ENCODE measurements at places on chromosomes 3 and 15.

GRCh38 chr3:72993391-72993790 lies 3.2 kb upstream of the PPP4R2 start:
- DNase-seq = no peak

DNA sequence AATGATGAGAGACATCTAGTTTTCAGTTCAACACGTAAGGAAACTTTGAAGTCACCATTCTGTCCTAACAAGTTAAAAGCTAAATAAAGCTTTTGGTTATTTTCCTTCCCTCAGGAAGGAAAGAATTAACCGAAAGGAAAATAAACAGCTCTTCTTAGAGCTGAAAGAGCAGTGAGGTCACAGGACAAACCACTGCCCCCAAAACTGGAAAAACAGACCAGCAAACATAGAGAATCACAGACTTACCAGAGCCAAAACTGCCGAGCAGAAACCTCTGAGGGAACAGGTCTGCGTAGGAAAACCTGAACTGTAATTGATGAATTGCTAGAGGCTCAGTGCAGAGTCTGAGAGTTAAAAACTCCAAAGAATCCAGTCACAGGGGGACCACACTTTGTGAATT lies 14.7 kb downstream of the USP50 start:
- no peak for DNase-seq

DNA sequence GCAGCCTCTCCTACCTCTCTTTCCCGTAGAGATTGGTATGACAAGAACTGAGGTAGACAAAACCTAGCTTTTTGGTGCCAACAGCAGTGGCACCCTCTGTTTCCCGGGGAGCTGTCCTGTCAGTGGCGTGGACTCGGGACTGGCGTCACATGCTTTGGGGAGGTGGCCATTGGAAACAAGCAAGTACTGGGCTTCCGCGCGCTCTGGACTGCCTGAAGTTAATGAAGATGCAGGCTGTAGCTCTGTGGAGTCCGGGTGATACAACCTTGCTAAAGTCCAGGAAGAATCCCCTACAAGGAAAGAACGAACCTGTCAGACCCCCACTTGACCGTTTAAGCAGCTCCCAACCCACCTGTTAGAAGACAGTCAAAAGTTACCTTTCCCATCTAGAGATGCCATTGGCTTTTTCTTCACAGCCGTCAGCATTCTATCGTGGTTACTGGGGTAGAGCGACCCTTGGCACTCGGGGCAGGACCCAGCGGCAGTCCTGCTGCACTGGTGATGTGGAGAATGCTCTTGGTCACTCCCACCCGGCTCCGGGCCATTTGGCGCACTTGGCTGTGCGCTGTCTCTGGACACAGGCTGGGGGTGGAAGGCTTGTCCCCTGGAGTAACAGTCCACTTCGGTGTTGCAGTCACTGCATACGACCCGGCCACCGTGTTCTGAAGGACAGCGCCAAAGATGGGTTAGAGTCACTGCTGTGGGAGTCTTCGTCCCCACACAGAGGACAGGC lies 120.5 kb downstream of the LRIG1 start:
- no peak for DNase-seq

DNA sequence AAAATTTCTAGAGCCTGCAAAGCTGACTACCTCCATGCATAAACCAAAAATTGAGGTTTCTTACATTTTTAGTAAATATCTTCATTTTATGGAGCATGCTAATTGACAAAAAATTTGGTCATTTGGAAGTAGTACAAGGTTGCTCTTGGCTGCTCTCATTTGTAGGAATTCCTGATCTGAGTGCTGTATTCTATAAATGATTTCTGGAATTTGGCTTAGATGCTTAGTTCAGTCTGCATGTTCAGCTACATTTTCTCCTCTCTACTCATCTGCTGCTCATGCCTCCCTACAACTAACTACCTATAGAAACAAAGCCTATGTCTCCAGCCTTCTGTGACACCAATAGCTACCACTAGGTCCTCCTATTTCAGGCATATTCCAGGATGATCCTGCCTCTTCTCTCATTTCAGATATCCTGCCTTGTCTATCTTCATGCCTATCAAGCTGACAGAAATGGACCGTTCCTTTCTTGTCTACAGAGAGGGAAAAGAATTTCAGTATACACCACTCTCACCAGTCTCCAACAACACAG lies 901.1 kb downstream of the TBL1XR1 start:
- no peak for DNase-seq

DNA sequence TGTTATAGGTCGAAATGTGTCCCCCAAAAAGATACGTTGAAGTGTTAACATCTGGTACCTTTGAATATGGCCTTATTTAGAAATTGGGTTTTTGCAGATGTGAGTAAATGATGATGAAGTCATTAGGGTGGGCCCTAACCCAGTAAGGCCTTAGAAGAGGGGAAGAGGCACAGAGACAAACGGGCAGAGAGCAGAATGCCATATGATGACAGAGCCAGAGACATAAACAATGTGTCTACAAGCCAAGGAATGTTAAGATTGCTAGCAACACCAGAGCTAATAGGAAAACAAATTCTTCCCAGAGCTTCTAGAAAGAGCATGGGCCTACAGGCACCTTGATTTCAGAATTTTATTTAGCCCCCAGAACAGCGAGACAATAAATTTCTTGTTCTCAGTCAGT lies 693.1 kb upstream of the NECTIN3 start:
- DNase-seq = no peak

DNA sequence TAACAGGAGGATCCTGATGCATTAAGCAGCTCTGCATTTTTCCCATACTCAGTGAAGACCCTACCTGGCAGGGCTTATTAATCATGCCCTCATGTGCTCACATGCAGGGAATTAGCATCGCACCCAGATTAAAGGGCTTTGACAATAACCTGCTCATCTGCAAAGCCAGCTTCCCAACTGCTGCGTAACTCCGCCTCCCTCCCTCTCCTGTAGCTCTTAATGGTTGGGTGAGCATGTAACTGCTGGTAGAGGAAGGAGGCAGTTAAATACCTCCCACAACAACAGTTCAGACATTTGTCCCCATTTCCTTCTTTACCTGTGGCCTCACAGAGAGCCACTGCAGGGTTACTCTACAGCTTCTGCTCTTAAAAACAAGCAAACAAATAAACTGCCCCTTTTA lies 203.6 kb upstream of the WNT5A start:
- no peak for DNase-seq

DNA sequence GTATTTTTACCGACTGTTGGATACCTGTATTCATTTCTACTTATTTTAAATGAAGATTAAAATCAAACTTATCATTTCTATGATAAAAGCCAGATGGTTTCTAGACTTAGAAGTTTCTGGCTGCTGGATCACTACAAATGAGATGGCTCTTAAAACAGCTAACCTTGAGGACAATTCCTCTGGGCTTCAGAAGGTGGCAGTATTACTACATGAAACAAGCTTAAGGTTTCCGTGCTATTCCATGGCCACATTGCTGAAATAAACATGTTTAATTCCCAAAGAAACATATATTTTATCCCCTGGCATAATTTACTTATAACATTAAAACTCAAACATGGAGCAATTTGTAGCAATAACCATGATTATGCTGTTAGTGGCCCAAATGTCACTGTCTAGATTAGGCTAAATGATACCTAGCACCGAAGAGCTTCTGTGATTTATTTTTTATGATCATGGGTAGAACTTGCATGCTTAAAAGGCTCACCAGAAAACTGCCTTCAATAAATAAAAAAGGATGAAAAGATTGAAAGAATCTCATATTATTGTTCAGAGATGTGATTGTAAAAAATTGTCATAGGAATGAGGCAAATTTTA lies 204.0 kb upstream of the NANOGP8 start:
- no peak for DNase-seq

- DNase-seq = no peak
Measured at GRCh38 chr3:138747225-138747624, 87.5 kb downstream of the PIK3CB start.

DNA sequence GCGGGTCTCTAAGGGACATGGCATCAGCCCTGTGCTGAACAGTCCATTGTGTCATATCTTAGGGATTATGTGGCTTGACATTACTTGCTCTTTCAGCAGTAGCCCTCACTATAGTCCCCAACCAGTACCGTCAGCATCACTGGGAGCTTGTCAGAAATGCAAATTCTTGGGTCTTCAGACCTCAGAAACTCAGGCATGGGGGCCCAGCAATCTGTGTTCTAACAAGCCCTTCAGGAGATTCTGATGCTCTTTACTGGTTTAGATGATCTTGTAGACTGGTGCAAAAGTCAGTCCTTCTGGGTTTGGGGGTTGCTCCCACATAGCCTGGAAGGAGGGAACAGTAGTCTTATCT lies 39.0 kb upstream of the TRAK1 start:
- no peak for DNase-seq

- no peak for DNase-seq
Measured at GRCh38 chr3:128335621-128336296, 130.9 kb downstream of the DNAJB8 start.

DNA sequence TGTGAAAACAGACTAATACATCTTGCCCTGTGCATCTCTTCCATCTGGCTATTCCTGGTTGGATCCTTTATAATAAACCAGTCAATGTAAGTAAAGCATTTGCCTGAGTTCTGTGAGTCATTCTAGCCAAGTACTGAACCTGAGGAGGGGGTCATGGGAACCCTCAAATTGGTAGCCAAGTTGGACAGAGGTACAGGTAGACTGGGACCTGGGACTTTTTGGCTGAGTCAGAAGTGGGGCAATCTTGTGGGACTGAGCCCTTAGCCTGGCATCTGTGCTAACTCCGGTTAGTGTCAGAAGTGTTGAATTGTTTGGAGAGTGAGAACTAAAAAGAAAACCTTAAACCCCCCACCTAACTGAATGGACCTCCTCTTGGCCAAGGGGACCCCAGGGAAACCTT lies 21.0 kb upstream of the LIMD1 start:
- no peak for DNase-seq

DNA sequence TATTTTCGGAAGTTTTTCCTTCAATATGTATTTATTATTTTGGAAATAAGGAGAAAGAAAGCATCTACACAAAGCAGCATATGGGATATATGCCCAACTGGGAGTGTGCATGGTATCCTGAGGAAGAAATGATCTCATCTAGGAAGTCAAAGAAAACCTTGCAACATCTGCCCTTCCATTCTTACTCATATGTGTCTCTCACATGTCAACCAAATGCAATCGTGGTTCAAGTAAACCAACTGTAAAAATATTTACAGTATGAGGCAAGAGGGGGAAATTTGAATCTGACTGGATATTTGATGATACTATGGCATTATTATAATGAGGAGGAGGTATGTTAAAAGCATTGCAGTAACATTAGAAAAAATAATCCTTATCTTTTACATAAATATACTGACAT lies 3.2 kb upstream of the SCG3 start:
- no peak for DNase-seq

- DNase-seq = no peak
Measured at GRCh38 chr15:81313686-81314085, 10.3 kb downstream of the STARD5 start.

DNA sequence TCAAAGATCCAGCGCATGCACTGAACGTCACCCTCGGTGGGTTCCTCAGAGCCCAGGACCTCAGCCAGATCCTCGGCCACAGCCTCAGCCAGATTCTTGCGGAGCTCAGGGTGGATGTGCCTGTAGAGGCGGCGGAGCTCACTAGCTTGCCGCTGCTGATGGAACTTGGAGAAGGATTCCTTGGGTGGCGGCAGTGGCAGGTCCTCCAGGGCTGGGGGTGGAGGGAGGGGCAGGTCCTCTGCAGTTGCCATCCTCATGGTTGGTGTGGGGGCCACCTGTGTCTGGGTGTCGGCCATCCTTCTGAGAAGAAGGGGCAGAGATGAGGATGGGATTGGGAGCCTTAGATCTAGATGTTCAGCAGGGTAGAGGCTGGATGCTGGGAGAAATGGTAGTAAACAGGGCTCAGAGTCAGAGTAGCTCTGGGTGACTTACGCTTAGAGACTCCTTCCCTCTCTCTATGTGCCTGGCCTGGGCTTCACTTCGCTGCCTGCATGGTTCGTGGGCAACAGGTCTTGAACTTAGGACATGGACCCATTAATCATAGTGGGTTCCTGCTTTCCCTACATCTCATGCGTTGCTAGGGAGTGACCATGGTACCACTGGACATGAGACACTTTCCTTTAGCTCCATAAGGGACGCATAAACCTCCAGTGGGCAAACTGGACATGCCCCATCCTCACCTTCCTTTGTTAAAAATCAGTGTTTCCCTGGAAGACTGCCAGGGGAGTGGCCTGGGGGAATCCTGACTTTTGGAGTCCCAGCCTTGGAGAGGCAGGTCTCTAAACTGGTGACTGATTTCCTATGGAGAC lies 3.0 kb downstream of the XIRP1 start:
- no peak for DNase-seq

DNA sequence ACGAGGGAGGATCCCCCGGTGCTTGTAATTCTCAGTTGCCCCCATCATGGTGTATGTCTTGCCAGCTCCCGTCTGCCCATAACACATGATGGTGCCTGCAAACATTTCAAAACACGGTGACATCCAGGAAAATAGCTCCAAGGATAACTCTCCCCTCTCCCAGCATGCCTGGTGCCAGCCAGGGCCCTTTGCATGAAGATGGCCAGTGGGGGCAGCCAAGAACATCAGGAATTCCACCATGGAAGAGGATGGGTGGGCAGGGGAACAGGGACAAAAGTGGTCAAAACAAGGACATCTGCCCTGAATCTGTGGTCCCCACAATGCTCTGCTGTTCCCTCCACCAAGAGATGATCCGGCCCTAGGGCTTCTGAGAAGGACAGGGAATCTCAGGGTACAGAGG lies 9.0 kb downstream of the KIF9 start:
- no peak for DNase-seq

DNA sequence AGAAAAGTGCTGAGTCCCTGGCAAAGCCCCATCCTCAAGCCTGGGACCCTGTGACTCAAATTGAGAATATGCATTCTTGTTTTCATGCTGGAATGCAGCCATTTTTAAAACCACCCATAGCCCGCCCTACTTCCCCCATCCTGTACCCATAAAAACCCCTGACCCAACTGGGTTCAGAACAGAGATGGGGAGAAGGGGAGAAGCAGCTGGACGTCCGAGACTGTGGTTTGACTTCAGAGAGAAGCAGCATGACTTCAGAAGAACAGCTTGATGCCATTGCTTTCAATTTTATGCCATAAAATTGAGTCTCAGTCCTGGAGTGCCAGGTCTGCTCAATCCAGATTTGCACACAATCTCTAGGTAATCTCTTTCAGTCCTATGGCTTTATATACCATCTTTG lies 78.2 kb downstream of the BCHE start:
- DNase-seq = no peak

DNA sequence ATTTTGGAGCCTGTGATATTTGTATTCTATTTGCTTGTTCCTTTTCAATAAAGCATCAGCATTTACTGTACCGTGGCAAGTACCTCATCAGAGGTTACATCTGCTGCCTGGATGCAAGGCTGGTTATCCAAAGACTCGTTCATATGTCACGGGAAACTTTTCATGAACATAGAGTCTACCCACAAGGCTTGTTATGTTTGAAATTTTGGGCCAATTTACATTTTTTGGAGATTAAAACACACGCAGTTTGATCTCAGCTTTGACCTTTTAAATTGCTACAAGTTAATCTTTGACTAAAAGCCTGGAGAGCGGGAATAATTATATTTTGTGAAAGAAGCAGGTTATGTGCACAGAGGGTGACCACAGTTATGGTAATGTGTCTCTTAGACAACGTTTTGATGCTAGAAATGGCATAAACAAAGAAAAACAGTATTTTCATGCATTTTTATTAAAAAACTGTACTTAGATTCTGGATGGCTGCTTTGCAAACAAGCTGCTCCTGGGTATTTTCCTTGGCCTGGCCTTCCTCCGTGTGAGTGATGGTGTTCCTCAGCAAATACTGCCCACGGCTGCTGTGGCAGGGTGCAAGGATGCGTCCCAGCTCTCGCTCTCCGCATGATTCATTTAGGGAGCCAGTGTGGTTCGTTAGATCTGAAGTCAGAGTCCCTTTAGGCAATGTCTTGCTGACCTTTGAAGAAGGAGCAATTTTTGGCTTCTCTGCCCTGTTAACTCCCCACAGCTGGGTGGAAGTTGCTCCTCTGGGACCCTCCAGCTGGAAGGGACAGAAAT lies 27.1 kb downstream of the CHST2 start:
- DNase-seq = no peak

Data from activated T-helper 9 cell treated with anti-CD3 and anti-CD28 coated beads, Interleukin-2, amount 50 U/mL, for 16 hours (primary cell).